AG09319 (cell line): ENCODE measurements at places on chromosomes 16 and 17.
A peak's percentile ranks its signal among the peaks of the same experiment; 100 is the strongest.

DNA sequence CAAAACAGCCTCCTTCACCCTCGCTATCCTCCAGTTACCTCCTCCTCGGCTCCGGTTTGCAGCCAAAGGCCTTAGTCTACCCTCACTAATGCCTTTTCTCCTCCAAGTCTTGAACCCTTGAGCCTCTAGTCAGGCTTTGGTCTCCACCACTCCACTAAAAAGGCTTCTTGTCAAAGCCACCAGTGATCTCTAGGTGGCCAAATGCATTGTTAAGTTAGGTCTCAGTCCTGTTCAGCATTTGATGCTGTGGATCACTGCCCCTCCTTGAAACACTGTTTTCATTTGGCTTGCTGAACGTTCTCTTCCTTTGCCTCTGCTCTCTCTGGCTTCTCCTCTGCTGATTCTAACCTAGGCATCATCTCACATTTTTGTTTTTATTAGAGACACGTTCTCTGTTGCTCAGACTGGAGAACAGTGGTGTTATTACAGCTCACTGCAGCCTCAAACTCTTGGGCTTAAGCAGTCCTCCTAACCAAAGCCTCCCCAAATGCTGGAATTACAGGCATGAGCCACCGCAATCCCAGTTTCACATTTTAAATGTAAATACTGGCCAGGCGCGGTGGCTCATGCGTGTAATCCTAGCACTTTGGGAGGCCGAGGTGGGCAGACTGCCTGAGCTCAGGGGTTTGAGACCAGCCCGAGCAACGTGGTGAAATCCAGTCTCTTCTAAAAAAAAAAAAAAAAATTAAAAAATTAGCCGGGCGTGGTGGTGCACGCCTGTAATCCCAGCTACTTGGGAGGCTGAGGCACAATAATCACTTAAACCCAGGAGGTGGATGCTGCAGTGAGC, 1.1 kb downstream of the SGF29 start:
- no peak for DNase-seq

- DNase-seq = no peak
Measured at GRCh38 chr16:66610111-66610820, 5.8 kb downstream of the CMTM3 start.

GRCh38 chr17:8249621-8250500, 772 bp downstream of the PFAS start:
- DNase-seq = no peak

GRCh38 chr16:795580-796229, 4.8 kb downstream of the GNG13 start:
- DNase-seq = no peak

- peak; percentile 87 for DNase-seq
Measured at GRCh38 chr16:12092544-12092921, 116.0 kb downstream of the SNX29 start.

DNA sequence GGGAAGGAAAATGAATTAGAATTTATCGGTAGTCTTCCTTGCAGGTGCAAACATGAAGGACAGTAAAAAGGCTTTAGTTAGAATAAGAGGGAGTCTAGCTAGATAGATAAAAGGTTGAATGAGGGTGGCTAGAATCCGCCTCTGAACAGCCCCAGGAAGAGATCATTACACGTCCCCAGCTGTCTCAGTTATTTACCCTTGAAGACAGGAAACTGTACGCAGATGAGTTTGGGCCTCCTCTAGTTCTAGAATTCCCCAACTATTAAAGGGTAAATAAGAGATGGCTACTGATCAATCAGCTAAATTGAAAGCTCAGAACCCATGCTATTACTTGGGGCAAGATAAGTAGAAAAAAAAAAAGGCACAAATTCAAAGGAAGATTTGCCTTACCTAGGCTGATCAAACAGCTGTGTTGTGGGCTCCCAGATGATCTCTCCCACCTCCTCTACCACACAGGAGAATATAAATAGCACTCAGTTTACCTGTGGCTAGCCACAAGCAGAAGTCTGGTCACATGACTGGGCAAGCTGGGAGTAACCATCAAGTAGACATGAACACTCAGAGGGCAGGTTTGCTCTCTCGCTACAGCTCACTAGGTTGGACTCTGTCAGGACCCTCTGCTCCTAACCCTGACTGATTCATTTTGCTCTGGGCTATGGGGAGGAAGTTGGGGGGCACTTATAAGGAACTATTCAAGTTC, 17.0 kb downstream of the FAM117A start:
- no peak for DNase-seq

- no peak for DNase-seq
Measured at GRCh38 chr16:83926726-83927397, 26.2 kb upstream of the OSGIN1 start.

GRCh38 chr16:84475643-84476240, 28.7 kb downstream of the MEAK7 start:
- DNase-seq = no peak

DNA sequence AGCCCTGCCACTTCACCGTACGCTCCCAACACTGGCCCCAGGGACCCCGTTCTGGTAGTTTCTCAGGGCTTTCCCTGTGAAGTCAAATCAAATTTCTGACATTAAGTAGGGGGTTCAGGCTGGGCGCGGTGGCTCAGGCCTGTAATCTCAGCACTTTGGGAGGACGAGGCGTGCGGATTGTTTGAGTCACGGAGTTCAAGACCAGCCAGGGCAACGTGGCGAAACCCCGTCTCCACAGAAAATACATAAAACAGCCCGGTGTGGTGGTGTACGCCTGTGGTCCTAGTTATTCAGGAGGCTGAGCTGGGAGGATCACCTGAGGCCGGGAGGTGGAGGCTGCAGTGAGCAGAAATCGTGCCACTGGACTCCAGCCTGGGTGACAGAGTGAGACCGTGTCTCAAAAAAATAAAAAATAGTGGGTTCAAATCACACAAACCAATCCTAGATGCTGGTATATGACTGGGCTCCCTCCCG, 632 bp downstream of the CYBC1 start:
- no peak for DNase-seq

DNA sequence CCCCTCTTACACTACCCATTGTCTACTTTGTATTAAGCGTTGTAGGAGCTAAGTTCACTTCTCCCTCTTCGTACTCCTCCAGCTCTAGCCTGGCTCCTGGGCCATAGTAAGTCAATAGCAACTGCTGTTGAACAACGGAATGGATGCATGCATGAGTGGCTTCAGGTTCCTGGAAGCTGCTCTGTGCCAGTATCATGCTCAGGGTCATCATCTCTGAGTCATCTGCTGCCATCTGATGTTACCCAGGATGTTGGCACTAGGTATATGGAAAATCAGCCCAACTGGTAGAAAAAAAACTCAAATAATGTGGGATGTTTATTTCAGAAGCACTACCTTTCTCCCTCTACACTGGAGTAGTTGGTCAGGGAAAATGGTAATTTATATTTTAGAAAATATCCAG, 536.8 kb downstream of the NPIPA7 start:
- no peak for DNase-seq

DNA sequence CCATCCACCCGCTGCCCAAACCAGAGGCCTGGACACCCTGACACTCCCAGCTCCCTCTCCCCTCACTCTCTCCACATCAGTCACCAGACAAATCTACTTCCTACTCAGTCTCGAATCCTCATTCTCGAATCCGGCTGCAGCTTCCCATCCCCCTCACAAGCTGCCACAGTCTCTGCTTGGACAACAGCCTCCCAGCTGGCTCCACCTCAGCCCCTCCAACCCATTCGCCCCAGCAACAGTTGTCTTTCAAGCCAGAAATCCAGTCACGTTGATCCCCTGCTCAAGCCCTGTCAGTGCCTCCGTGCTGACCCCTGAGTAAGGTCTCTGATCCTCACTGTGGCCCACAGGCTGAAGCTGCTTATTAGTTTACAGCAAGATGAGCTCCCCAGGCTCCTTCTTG, 44.2 kb upstream of the MTSS2 start:
- DNase-seq = no peak

DNA sequence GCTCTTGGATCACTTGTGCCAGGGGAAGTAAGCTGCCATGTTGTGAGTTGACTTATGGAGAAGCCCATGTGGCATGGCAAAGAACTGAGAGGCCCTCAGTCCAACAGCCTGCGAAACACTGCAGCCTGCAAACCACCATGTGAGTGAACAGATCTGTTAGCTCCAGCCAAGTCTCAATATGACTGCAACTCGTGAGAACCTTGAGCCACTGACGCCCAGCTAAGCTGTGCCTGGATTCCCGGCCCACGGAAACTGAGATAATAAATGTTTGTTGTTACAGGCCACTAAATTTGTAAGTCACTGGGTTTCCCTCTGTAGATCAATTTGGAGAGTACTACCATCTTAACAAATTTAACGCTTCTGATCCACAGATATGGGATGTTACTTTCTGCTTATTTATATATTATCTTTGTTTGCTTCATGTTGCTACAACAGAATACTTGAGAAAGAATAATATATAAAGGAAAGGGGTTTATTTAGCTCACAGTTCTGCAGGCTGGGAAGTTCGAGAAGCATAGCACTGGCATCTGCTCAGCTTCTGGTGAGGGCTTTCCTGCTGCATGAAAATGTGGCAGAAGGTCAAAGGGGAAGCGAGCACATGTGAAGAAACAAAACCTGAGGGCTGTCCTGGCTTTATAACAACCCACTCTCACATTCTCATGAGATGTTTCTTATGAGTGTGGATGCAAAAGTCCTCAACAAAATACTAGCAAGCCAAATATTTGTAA, 29.4 kb upstream of the ATP2A3 start:
- no peak for DNase-seq

DNA sequence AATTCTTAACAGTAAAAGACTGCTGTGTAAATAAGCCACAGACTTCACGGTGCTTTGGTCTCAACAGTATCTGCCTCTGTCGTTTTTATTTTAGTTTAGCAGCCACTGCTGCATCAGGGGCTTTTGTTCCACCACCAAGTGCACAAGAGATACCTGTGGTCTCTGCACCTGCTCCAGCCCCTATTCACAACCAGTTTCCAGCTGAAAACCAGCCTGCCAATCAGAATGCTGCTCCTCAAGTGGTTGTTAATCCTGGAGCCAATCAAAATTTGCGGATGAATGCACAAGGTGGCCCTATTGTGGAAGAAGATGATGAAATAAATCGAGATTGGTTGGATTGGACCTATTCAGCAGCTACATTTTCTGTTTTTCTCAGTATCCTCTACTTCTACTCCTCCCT, 7.9 kb downstream of the HERPUD1 start:
- DNase-seq = no peak

GRCh38 chr16:59950431-59950830, 1216.3 kb upstream of the GOT2 start:
- peak; percentile 2 for DNase-seq

GRCh38 chr16:53159781-53160436, 105.1 kb downstream of the CHD9 start:
- peak; percentile 32 for DNase-seq

DNA sequence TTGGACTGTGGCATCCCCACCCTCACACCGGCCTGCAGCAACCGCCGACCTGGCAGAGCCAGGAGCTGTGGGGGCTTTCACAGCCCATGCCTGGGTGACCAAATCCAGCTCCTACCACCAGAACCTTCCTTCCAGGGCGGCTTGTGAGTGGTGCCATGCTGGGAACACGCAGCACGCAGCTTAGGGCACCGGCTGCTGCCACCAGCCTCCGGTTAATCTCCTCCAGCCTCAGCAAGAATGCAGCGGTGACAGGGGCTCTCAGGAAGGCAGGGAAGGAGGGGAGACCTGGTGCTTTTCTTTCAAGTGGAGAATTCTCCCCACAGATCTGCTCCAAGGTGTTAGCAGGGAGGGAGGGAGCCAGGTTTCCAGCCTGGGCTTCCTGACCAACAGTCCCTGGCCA, 32.3 kb upstream of the ANKRD40CL start:
- no peak for DNase-seq

DNA sequence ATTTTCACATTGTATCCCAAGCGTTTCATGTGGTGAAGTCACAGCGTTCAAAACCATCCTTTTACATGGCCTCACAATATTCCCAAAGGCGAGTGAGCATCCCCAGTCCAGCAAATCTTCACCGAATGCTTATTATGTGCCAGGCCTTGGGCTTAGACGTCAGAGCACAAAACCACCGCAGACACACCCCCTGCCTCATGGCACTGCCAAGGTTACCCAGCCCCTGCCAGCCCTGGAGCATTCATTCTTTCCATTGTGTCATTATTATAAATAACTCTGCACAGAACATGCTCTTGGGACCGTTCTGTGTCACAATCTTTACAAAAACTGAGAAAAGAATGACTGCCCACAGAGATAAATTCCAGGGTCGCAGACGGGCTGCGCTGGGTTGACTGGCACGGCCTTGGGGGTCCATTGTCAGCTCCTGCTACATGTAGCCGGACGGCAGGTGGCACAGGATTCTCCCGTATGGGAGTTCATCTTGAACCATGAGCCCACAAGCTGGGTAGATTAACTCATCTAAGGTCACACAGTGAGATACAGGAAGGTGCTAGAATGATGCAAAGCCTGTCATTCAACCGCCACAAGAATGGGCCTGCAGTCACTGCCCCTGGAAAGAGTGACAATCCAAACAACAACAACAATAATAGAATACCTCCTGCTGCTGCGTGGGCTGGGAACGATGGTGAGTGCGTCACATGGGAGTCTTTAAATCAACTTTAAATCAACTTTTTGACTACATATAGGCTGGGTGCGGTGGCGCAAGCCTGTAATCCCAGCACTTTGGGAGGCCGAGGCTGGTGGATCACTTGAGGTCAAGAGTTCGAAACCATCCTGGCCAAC, 4.5 kb upstream of the NECAB2 start:
- DNase-seq = no peak

GRCh38 chr16:8575399-8575798, 14.9 kb downstream of the TMEM114 start:
- no peak for DNase-seq

DNA sequence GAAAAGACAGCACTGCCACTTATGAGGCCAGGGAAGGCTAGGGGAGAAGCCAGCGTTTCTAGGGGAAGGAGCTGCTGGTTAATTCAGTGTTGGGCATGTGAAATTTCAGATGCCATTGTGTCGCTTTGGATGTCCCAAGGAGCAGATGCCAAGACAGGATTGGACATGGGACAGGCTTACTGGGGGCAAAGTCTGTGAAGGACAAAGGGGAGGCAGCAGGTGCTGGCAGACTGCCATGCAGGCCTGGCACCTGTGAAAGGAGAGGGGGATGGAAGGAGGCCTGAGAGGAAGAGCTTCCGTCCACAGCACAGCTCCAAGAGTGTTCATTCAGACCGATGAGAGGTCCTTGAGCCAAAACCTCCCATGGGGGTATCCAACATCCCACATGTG, 255.5 kb upstream of the RPL38 start:
- no peak for DNase-seq

- no peak for DNase-seq
Measured at GRCh38 chr16:61616088-61616487, 420.1 kb downstream of the CDH8 start.
